CD4-positive, CD25-positive, alpha-beta regulatory T cell (primary cell): ENCODE measurements at places on chromosomes 7 and 10. TPM values are rescaled to one million over a fixed set of nuclear protein-coding genes. Genes with fewer than 3 reads are reported as not detected.

SLC16A12 gene
- polyA plus RNA-seq = not detected

RAB19 gene
- 3.8 TPM for polyA plus RNA-seq

MYH16 gene
- polyA plus RNA-seq = not detected

NXPH1 gene
- not detected for polyA plus RNA-seq

NUTM2E gene
- not detected for polyA plus RNA-seq

PCDH15 gene
- not detected for polyA plus RNA-seq

ATRNL1 gene
- not detected for polyA plus RNA-seq

PSTK gene
- 7.2 TPM for polyA plus RNA-seq

TMEM196 gene
- polyA plus RNA-seq = not detected

SLC13A1 gene
- polyA plus RNA-seq = not detected

MET gene
- polyA plus RNA-seq = not detected

CEP55 gene
- 4.4 TPM for polyA plus RNA-seq

ACSL5 gene
- 77.4 TPM for polyA plus RNA-seq

RAMP3 gene
- not detected for polyA plus RNA-seq

BTBD16 gene
- polyA plus RNA-seq = 0.12 TPM

STK31 gene
- not detected for polyA plus RNA-seq

KIAA1549 gene
- polyA plus RNA-seq = not detected
